ENCODE measurements at places on chromosomes 1 and 21.
A peak's percentile ranks its signal among the peaks of the same experiment; 100 is the strongest.

- DNase-seq, result no peak
Observed at GRCh38 chr1:207921321-207921720, 10.4 kb upstream of the CD34 start.

DNA sequence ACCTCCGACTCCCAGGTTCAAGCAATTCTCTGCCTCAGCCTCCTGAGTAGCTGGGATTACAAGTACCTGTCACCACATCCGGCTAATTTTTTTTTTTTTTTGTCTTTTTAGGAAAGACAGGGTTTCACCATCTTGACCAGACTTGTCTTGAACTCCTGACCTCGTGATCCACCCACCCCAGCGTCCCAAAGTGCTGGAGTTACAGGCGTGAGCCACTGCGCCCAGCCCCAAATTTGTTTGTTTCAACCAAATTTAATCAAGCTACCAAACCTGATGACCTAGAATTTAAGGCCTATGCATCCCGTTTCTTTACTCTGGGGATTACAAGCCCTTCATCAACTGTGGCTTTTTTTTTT lies 58.3 kb upstream of the TBX15 start:
- peak; percentile 10 for DNase-seq

DNA sequence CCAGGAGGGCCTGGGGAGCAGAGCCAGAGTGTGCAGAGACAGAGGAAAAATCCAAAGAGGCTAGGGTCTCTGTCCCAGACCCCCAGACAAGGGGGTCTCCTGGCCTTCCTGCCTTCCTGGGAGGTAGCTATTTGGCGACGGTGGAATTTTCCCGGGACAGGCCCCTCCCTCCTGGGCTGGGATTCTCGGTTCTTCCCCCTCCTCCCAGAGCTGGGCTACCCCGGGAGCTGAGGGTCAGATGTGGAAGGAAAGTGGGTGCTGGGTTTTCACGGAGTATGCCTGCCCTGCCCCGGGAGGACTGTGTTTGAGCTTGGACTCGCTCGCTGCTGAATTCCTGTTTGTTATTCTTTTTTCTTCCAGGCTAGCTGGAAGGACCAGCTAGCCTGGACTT lies 759 bp downstream of the AMPD2 start:
- peak; percentile 30 for DNase-seq

DNA sequence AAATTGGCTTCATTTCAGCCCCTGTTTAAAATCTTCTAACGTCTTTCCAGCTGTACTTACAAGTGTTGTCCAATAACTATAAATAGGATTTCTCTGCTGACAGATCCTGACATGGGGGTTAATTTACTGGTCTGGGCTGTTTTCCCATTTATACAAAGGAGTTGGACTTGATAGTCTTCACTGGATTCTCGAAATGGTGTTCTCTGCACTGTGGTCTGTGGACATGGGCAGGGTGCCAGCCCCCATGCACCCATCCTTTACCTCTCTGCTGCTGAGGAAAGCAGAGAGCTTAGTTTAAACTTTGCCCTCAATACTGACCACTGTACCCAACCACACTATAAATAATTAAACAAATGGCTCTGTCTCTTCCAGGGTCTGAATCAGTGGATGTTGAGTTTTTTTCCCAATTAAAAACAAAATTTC lies 5.2 kb downstream of the DIO1 start:
- DNase-seq, result no peak

- peak; percentile 13 for DNase-seq
Observed at GRCh38 chr1:163068716-163069115, 445 bp upstream of the RGS4 start.

DNA sequence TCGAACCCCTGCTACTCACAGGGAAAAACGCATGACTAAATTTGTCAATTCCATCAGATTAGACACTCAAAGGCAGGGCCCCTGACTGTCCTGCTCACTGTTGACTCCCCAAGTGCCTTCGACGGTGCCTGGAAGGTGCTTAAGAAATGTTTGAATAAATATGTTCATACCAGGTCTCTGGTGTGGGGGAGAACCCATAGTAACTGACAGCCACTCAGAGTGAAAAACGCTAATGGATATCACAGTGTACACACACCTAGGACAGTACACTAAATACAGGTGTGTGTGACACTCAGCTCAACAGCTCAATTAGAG lies 39.7 kb upstream of the WASF2 start:
- DNase-seq, result no peak

- DNase-seq, result no peak
Observed at GRCh38 chr1:91693557-91693956, 192.4 kb downstream of the TGFBR3 start.

DNA sequence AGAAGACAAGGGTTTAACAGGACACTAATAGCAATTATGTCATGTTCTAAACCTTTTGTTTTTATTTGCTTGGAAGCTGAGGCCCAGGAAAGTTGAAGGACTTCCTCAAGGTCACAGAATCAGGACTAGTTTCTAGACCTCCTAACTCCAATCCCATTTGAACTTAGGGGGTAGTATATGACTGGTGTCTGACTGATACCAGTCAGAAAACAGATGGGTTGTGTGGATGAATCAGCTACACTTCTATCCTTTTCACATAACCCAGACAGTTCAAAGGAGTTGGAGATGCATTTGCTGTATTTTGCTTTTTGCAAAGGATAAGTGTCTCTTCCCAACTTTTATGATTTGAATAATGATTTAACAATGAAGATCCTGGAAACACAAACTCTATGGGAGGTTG lies 322.5 kb downstream of the HLX start:
- DNase-seq, result no peak

DNA sequence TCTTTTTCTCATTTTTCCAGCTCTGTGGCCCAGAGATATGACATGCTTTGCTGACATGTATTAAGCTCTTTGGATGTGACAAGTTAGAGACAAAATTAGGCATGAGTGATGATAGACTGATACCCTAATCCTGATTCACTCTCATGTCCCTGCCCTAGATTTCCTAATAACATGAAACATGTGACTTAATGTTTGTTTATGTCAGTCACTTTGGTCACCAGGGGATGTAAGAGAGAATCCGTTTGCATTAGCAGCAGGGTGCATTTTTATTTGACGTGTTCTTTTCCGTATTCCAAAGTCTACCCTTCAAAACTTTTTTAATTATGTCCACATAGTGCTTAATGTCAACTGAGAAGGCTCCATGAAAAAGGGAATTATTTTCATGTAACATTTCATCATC lies 192.4 kb downstream of the HMCN1 start:
- DNase-seq, result peak; percentile 34

GRCh38 chr1:25451908-25452307 lies 21.2 kb downstream of the MACO1 start:
- DNase-seq, result no peak

- no peak for DNase-seq
Observed at GRCh38 chr21:36791180-36791579, 92.3 kb downstream of the SIM2 start.

- no peak for DNase-seq
Observed at GRCh38 chr1:26991310-26992116, 2.0 kb upstream of the TRNP1 start.

DNA sequence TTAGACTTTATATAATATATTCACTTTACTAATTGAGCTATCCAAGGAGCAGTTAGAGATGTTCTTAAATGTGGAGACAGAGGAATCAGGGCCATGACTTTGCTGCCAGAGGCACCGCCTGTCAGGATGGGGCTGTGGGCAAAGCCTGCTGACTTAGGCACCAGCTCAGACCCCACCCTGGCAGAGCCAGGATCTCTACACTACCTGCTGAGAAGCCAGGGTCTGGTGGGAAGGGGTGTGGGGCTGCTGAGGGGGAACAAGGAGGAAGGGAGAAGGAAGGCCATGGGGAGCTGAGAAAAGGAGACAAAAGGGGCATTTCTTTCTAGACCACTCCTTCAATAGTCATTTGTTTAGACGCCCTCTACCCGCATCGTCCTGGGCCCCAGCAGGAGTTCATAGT lies 104.8 kb downstream of the TMEM53 start:
- DNase-seq, result no peak

GRCh38 chr1:99943223-99943794 lies 26.5 kb upstream of the SLC35A3 start:
- peak; percentile 56 for DNase-seq

DNA sequence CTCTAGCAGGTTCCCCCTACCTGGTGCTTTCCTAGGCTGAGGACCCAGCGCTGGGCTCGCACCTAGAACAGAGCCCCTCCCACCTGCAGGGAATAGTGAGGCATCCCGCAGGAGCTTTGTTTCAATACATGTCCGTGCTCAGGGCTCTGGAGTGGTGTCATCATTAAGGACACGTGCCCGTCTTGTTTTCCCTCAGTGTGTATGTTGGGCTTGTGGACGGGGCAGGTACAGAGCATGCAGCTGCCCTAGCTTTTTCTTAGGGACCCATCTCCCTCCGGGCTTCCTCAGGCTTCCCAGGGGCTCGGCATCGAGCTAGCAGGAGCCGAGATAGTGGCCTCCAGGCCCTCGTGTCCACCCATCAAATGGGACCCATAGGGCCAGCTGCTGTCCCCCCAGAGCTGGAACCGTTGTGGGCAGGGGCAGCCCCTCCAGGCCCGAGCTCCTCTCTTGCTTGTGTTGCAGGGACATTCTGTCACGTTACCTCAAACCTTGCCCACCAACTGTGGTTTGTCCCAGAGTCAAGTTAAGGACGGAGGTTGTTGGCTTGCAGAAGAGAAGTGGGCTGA lies 3.9 kb downstream of the TMEM201 start:
- DNase-seq, result no peak

DNA sequence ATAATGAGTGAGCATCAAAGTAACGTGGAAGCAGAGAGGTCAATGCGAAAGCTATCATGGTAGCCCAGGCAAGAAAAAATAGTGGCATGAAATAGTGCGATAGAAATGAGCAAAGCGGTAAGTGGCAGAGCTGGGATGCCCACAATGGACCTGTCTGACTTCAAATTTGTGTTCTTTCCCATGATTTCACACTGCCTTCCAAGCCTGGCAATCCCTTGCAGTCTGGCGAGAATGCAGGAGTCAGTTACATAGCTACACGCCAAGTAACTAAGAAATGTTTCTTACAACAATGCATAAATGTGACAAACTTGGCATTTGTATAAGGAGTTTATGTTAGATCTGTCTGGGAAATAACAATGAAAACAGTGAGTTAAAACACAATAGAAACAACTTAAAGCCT lies 82.6 kb downstream of the GRIK1 start:
- DNase-seq, result no peak

- DNase-seq, result no peak
Observed at GRCh38 chr1:27993241-27993640, 33.5 kb downstream of the XKR8 start.

GRCh38 chr1:50415235-50416149 lies 7.8 kb downstream of the DMRTA2 start:
- no peak for DNase-seq

DNA sequence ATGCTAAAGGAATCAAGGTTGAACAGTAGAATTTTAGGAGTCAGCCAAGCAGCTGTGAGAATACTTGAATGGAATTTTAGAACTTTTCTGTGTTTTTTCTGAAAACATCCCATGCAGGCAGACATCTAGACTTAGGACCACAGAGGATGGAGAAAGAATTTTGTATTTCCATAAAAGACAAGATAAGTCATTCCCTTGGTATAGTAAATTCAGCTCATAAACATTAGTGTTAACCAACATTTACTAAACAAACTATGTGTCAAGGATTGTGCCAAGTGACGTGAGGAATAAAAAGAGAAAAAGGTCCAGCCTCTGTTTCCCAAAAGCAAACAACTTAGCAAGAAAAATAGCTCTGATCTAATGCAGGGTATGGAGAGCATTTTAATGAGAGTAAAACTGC lies 210.2 kb upstream of the NR5A2 start:
- DNase-seq, result no peak

GRCh38 chr1:74412244-74412643 lies 100.2 kb downstream of the LRRC53 start:
- no peak for DNase-seq

DNA sequence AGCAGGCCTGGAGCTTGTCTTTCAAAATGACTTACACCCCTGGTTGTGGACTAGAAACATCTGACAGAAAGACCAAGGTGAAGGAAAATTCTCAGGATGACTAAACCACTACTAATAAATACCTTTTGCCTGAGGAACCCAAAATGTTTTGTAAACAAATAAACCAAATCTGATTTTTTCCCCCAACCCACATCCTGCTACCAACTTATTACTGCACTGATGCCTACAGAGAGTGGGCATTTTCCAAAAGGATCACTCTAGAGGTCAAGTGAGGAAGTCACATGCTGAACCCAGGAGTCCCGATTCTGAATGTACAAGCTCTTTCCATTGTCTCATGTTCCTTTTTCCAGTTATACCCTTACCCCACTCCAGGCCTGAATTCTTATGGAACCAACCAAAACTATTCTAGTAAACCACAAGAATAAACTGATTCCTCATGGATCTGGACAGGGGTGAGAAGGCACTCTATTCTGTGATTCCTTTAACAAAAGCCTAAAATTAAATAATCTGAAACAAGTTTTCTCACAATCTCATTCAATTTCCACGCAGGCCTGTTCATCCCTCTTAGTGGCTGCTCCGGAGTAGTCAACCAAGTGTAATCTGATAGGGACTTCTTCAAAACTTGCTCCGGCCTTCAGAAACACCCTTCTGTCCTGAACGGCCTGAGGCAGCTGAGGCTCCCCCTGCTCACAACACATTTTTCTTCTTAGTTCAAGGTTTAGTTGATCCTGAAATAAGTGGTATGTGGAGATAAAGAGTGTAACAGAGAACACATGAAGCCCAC lies 1.4 kb downstream of the PI4KB start:
- peak; percentile 37 for DNase-seq

- DNase-seq, result no peak
Observed at GRCh38 chr1:93206567-93206954, 26.0 kb downstream of the CCDC18 start.

DNA sequence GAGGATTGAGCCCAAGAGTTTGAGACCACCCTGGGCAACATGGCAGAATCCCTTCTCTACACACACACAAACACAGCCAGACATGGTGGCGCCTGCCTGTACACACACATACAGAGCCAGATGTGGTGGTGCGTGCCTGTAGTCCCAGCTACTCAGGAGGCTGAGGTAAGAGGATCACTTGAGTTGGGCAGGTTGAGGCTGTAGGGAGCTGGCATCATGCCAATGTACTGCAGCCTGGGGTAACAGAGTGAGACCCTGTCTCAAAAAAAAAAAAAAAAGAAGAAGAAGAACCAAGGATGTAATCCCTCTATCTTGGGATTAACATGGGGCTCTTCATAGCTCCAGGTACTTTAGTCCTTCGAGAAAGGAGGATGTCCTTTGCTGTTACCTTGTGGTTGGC lies 29.4 kb upstream of the PIGV start:
- DNase-seq, result no peak

GRCh38 chr1:29171089-29171488 lies 10.6 kb downstream of the SRSF4 start:
- DNase-seq, result no peak

- no peak for DNase-seq
Observed at GRCh38 chr1:3555131-3555920, 56.0 kb downstream of the MEGF6 start.

DNA sequence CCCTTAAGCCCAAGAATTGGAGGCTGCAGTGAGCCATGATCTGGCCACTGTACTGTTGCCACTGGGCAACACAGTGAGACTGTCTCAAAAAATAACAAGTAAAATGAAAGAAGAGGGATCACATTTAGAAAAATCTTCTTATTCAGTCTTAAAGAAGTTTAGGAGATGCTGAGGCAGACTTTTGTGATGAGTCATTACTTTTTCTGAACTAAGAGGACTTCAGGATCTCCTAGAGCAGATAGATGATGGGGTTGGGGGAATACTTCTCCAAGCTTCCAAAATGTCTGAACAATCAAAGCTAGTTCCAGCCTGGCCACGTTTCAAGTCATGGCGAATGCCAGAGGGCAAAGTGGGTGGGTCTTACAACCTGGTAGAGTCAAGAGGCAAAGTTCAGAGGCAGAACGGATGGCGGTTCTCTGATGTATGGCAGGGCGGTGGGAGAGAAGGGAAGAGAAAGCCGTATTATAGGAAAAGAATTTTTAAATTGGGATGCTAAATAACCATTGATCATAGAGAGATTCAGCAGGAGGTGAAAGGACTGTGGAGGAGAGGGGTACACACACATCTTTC lies 2.1 kb upstream of the CIART start:
- no peak for DNase-seq

Measured in epithelial cell of esophagus (primary cell).